ENCODE measurements at places on chromosomes 6 and 20. TPM values are rescaled to one million over a fixed set of nuclear protein-coding genes. Genes with fewer than 3 reads are reported as not detected.
A peak's percentile ranks its signal among the peaks of the same experiment; 100 is the strongest.

DNA sequence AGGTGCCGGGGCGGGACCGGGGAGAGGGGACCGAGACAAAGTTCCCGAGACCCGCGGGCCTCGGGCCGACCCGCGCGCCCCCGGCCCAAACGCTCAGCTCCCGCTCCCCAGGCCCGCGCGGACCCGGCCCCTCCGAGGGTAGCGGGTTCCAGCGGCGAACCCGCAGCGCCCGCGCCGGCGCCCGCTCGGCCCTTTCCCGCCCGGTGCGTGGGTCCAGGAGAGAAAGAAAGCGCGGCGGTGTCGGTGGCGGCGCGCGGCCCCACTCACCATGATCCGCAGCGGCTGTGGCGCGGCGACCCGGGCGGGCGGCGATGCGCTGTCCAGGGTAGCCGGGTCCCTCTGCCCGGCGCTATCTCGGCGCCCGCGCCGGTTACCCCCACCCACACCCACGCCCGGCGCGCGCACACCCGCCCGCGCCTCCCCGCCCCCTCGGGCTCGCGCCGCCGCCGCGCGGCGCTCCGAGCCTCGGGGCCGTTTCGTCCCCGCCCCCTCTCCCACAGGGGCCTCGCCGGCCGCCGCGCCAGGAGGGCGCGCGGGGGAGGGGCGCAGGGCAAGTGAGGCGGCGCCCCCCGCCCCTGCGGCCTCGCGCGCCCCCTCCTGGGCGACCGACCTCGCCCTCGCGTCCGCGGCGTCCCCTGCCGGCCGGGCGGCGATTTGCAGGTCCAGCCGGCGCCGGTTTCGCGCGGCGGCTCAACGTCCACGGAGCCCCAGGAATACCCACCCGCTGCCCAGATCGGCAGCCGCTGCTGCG lies at the start of gene ELOVL2:
Gene ELOVL2, minus strand, starts transcription at position 345 of the 751 bp plus-strand sequence. Its CDS starts 75 bp downstream, at position 270.
- H3K27ac ChIP-seq = no peak within 1 kb of the TSS
- no peak for DNase-seq
- H3K36me3 ChIP-seq = no peaks in the 10 kb centered on the region
- peak within 1 kb of the TSS; percentile 49 for H3K4me3 ChIP-seq

DNA sequence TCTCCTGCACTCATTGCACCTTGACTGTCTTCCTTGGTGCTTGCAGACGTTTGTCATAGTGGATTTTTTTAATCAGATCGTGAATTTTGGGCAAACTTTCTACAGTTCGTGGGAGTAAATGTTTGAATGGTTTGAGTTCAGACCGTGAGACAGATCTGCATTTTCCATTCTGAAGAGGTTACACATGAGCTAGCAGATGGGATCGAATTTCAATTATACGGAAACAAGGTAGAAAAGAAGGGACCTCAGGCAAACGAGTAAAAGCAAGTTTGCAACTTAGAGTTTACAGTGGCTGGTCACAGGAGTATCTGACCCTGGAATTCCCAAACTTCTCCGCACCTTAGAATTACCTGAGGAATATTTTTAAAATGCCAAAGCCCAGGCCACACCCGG lies 17.2 kb upstream of the NCR2 start:
- H3K27me3 ChIP-seq = peaks cover 10% of the 10 kb centered on the region
- H3K27ac ChIP-seq = no peak overlapping the region
- DNase-seq = no peak
- no peaks in the 10 kb centered on the region for H3K36me3 ChIP-seq
- H3K4me1 ChIP-seq = peaks cover 14% of the 10 kb centered on the region

GRCh38 chr20:64205611-64206026 lies 41.4 kb downstream of the MYT1 start:
- no peak for DNase-seq
- no peak overlapping the region for H3K27ac ChIP-seq
- H3K36me3 ChIP-seq = no peaks in the 10 kb centered on the region
- no peak overlapping the region for H3K4me3 ChIP-seq
- H3K27me3 ChIP-seq = peaks cover 4% of the 10 kb centered on the region

NKX2-2 gene
- total RNA-seq = not detected

EPPIN gene
- 0.38 TPM for total RNA-seq

All from lower lobe of right lung (tissue), 2 donors.